ENCODE measurements at places on chromosomes 1 and 21. TPM values are rescaled to one million over a fixed set of nuclear protein-coding genes. Genes with fewer than 3 reads are reported as not detected.

The OR2L3 gene
- not detected for polyA plus RNA-seq

The ERG gene
- 8.6 TPM for polyA plus RNA-seq

The CD48 gene
- polyA plus RNA-seq, result 16.4 TPM

The S100A3 gene
- 8.0 TPM for polyA plus RNA-seq

The ZNF697 gene
- polyA plus RNA-seq, result 2.3 TPM

The DISP3 gene
- 0.04 TPM for polyA plus RNA-seq

The SERTAD4 gene
- polyA plus RNA-seq, result 1.9 TPM

The S100A7A gene
- not detected for polyA plus RNA-seq

The NUP210L gene
- polyA plus RNA-seq, result 0.03 TPM

The PTGS2 gene
- polyA plus RNA-seq, result 20.6 TPM

The SYT14 gene
- polyA plus RNA-seq, result under 0.01 TPM

The GUCA2B gene
- not detected for polyA plus RNA-seq

The MPZ gene
- 2.0 TPM for polyA plus RNA-seq

The C4BPA gene
- polyA plus RNA-seq, result 213 TPM

The AZIN2 gene
- 1.5 TPM for polyA plus RNA-seq

The PDPN gene
- 10.6 TPM for polyA plus RNA-seq

The HSD3B2 gene
- not detected for polyA plus RNA-seq

- DNase-seq, result peak; percentile 48
Measured at GRCh38 chr1:23417570-23417969, 7.0 kb downstream of the TCEA3 start.

DNA sequence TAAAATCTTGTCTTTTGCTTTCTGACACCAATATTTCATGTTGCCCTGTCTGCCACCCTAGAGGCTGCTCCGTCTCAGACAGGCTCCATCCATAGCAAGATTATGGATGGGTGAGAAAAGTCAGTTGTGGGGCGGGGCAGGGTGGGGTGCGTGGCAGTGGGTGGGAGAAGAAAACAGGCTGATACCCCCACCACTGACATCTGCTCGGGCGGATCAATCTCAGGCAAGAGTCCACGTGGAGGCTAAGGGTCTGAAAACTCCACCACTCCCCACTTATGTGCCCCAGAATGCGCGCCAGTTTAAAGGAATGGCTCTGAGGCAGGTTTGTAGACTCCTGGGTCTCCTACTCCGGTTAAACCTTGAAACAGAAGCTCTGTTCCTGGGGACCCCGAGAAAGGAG, 101.5 kb downstream of the HLCS start:
- DNase-seq, result no peak

DNA sequence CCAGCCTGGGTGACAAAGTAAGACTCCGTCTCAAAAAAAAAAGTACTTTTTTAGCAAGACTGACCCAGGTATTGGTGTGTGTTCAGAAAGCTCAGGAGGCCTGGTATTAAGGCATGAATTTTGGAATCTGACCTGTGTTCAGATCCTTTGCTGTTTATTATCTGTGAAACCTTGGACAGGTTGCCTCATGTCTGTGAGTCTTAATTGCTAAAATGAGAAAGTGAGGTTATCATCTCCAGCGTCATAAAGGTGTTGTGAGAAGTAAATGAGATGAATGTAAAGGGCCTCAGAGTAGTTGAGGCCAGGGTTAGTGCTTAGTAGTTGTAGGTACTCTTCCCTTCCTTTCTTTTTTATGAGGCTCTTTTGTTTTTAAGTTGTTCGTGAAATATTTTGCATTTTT, 2.8 kb downstream of the C1orf50 start:
- DNase-seq, result no peak

GRCh38 chr1:17342014-17342441, 30.0 kb upstream of the PADI6 start:
- DNase-seq, result no peak

DNA sequence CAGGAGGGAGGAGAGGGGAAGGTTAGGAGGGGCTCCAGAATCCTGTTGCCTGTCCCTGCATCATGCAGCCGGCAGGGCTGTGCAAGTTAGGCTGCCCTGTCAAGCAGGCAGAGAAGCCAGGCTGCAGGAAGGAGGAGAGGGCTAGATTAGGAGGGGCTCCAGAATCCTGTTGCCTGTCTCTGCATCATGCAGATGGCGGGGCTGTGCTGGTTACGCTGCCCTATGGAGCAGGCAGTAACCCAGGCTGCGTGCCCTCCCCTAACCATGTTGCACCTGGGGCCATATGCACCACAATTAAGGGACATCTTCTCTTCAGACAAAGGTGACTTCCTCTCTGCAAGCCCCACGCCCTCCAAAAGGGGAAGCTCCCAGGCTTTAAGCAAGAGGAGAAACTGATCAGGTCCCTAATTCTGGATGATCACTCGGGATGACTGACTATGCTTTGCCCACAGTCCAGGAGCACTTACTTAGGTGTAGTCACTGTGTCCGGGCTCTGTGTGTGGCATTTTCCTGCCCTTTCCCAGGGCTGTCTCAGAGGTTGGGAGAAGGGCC, 457.4 kb downstream of the SETD4 start:
- no peak for DNase-seq

DNA sequence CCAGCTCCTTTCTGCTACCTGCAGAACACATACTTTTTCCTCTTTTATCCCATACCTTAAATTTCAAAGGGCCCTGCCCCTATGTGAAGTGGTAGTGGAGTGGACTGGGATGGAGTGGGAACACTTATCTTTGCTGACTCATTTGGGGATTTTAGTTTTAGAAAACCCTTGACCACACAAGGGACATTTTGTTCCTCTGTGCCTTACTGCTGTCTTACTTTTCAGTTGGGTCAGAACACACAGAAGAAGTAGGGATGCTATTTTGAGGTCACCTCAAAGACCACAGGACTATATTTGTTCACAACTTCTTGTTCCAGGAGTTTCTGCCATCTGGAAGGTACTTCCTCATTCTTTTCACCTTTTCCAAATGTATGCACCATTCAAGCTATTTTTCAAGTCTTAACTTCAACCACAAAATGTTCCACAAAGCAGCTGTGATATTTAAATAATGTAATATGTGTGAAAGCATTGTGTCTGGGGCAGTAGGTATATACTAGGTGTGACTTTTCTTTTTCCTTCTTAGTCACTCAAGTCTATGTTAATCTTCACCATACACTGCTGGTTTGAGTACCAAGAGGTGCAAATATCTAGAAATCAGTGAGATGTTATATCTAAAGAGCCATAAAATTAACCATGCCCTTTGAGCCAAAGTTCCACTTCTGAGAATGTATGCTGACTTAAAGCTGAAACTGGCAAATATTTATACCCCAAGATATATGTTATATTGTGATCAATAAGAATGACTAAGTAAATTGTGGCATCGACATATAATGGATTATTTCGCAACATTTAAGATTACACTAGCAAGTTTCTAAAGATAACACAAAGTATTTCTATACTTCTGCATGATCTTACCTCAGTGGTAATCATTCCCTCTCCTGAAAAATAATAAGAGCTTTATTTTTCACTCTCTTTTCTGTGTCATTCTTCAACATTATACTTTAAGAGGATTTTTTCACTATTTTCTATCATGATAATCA, 308.5 kb downstream of the MRPL39 start:
- DNase-seq, result no peak

GRCh38 chr1:241823925-241824324, 24.1 kb upstream of the EXO1 start:
- DNase-seq, result no peak

DNA sequence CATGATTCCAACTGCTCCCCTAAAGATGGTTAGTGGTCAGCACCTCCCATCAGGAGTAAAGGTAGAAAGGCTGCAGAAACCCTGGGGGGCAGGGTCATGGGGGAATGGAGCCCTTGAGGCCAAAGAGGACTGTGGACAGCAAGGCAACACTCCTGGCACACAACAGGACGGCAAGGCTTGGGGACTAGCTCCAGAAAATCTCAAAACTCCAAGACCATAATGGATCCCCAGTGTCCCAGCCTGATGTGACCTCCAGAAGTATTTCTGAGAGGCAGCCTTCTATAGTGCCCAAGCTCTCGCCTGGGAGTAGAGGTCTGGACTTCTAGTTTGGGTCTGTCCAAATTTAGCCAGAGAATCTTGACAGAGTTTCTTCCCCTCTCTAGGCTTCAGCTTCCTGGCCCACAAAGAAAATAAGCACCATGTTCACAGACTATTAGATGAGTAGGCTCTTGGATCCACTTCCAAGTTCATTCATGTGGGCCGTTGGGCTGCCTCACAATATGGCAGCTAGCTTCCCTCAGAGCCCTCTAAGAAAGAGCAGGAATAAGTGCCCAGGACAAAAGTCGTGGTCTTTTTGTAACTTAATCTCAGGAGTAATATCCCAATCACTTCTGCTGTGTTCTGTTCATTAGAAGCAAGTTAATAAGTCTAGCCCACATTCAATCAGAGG, 6.9 kb downstream of the CD2 start:
- no peak for DNase-seq

DNA sequence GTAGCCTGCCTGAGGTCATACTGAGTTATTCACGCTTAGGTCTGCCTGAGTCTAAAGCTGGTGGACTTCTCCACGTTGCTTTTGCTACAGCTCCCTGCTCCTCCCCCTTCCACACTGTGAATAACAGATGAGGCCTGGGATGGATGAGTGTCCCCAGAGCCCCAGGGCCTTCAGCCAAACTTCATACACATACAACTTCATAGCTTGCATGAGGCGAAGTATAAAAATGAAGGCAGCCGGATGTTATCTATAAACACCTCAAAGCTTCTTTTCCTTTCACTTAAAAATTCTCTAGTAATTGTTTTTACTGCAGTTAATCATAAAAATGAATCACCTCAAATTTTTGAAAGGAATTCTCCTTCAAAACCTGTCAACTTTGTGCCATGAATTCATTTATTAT, 70.2 kb downstream of the DAB1 start:
- DNase-seq, result peak; percentile 95

DNA sequence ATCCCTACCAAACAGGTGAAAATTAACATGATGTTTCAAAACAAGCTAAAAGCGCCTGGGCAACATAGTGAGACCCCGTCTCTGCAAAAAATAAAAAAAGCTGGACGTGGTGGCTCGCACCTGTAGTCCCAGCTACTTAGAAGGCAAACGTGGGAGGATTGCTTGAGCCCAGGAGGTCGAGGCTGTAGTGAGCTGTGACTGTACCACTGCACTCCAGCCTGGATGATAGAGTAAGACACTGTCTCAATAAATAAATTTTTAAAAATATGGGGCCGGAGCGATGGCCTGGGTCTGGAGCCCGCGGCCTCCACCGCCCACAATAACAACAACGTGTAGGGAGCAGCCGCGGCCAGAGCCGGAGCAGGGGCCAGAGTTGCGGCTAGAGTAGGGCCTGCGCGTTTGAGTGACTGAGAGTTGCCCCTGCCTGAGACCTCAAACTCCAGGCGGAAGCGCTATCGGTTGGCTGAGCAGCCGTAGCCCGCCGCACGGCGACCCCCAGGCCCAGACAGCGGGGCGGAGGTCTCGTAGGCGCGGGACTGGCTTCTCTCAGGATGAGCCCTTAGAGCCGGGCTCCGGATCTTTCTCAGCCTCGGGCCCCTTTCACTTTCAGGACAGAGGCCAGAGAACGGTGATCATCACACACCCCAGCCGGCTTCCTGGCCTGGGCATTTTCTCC, 41.4 kb downstream of the ZMYM1 start:
- peak; percentile 23 for DNase-seq

- DNase-seq, result peak; percentile 25
Measured at GRCh38 chr1:150973258-150973835, 1.3 kb downstream of the CERS2 start.

DNA sequence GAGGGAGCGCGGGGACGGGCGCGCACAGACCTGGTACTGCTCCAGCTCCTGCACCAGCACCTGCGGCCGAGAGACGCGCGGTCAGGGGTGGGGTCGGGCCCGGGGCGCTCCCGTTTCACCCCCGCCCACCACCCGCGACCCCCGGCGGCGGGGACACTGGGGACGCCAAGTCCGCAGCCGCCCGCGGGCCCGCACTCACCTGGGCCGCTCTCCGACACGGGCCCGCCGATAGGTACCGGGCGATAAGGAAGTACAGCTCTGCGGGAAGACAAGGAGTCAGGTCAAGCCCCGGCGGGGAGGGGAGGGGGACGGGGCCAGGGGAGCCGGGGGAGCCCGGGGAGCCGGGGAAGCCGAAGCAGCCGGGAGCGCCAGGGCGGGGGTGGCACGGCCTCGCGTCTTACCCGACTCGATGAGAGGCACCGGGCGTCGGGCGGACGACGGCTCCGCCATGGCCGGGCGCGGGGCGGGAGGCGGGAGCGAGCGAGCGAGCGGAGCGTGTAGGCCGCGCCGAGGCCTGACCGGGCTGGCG, 326 bp downstream of the BRWD1 start:
- peak; percentile 19 for DNase-seq

GRCh38 chr1:46215504-46215903, 12.4 kb downstream of the LURAP1 start:
- no peak for DNase-seq

DNA sequence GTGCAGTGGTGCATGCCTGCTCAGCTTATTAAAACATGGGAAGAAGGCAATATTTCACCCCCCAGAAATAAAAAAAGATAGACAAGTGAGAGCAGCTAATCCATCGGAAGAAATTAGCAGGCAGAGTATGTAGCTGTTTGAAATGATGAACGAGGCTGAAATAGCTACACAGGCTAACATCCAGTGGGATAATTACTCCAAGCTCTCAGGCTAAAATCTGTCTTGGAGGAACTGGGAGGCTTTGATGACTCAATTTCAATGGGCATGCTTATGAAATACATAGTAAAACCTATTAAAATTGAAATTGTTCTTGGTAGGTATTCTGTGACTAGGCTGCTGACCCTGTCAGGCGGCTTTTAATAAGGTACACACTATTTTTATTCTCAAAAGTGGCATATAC, 84.1 kb upstream of the RRP15 start:
- DNase-seq, result no peak

- DNase-seq, result no peak
Measured at GRCh38 chr1:30982937-30983336, 74.4 kb upstream of the SDC3 start.

GRCh38 chr1:218482683-218483082, 137.5 kb downstream of the TGFB2 start:
- DNase-seq, result no peak

- DNase-seq, result no peak
Measured at GRCh38 chr1:36656271-36656670, 173.6 kb upstream of the CSF3R start.

GRCh38 chr1:11838349-11839272, 9.0 kb downstream of the NPPA start:
- peak; percentile 70 for DNase-seq

- no peak for DNase-seq
Measured at GRCh38 chr21:36850372-36850771, 116.1 kb downstream of the HLCS start.

GRCh38 chr1:3577300-3577699, 34.0 kb downstream of the MEGF6 start:
- DNase-seq, result peak; percentile 99

GRCh38 chr1:156157506-156157905, 4.1 kb downstream of the SEMA4A start:
- no peak for DNase-seq

DNA sequence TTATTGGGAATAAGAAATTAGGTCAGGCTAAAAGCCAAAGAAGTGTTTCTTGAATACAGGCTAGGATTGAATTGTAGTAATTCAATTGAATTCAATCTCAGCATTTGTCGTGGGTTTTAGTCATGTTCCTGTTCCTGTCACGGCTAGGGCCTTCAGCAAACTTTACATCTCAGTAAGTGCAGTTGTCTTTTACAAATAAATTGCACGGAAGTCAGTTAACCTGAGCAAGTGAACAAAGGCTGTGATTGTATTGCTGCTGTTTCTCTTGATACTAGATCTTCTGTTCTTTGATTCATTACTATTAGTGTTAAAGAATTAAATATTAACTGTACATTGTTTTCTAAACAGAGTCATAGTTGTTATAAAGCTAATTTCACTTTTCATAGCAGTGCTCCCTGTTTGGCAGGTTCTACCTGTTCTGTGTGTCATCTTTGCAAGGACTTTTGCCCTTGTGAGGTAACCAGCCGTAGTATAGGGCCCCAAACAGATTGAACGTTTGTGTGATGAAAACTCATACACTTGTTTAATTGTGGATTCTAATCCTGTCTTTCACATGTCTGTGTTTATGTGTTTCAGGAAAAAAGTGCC, 164.4 kb downstream of the EDEM3 start:
- DNase-seq, result no peak
